ENCODE measurements at places on chromosomes 7 and 10.

DNA sequence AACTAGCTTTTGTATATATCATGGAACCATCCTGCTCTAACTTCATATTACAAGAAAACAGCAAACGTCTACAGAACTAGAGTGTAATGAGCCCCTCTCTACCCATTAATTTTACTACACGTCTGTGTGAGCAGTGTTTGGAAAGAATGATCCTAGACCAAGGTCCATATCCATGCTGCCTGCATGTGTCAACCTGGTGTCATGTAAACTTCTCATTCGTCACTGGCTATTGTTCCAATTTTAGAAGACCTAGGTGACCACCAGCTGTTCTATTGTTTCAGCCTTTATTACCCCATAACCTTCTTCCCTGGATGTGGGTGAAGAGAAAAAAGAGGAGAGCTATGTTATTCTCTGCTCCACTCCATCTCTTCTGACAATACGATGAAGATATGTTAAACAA is 77.1 kb downstream of the CREM start:
- DNase-seq, result no peak

DNA sequence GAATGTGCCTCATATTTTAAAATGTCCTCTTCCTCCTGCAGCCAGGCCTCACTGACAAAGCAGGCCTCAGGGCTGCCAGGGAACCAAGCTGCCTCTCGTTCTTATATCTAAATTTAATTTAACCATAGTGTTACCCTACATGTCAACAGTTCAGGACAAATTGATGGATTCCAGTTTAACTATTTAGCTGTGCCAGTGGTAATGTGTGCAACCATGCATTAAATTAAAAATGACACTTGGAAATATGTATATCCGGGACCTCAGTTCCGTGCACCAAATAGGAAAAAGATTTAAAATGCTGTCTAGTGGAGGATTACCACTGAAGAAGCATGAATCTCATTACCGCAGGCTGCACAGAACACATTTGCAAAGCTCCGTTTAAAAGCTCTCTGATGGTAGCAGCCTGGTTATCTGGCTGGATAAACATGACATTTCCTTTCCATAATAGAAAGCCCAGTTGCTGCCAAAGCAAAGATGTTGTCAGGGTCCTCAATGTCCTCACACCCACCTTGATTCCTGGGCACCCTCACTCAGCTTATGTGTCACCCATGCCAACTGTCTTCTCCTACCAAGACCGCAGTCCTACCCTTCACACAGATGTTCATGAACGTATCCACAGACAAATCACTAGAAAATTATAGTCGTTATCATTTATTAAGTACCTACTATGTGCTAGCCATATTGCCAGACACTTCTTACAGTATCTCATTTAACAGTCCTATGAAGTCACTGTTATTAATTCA is 73.3 kb upstream of the FRMD4A start:
- DNase-seq, result no peak

DNA sequence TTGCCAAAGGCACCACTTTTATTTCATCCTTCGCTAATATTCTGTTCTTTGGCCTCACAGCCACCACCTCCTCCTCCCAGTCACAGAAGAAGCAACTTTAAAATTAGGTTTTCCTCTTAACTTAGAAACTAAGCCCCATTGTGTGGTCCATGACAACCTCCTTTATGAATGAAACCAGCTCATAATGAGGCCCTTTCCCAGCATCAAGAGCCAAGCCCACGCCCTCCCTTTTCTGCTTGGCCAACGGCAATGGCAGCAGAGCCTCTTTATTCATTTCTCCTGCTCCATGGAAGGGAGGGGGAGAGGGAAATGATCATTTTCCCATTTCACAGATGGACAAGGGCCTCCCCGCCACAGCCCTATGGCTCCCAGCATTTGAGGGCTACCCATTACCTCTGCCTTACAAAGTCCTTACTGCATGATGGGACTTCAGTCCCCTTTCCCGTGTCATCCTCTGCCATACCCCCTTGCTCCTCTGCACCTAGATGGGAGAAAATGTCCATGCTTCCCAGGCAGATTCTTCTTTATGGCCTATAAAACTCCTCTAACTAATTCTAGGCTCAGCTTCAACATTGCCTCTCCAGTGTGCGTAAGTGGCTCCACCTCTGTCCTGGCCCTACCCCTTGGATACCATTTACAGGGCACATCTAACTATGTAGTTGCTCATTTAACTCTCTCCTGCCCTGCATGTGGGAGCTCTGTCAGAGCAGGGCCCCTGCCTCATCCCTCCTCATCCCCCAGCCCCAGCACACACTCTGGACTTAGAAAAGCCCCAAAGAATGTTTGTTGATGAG is 475.5 kb downstream of the RPS24 start:
- no peak for DNase-seq

- no peak for DNase-seq
Measured at GRCh38 chr10:109821672-109822071, 101.6 kb downstream of the XPNPEP1 start.

DNA sequence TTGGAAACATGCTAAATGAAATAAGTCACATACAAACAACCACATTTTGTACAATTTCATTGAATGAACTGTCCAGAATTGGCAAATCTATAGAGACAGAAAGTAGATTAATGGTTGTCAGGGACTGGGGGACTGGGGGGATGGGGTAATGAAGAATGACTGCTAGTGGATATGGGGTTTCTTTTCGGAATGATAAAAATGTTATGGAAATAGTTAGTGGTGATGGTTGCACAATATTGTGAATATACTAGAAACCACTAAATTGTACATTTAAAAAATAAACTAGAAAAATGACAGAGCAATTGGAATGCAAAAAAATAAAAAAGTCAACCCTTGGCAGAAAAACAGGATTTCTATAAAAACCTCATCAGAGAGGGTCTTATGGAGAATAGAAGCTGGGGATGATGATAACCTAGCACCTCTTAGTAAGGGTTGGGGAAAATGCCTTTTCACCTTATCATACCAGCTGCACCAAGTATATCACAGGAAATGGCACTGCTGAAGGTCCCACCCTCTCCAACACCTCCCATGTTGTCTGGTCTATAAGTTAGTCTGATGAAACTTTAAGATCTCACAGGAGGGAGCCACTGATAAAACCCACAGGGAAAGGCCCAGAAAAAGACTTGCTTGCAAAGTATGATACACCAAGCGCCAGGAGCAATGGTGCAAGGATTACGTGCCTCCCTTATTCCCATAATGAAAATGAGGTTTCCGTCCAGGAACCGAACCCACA is 23.1 kb upstream of the JAZF1 start:
- DNase-seq, result no peak
